ENCODE measurements at places on chromosomes 2 and 18.

GRCh38 chr2:27572439-27572838 is 10.4 kb upstream of the ZNF512 start:
- no peak for DNase-seq

DNA sequence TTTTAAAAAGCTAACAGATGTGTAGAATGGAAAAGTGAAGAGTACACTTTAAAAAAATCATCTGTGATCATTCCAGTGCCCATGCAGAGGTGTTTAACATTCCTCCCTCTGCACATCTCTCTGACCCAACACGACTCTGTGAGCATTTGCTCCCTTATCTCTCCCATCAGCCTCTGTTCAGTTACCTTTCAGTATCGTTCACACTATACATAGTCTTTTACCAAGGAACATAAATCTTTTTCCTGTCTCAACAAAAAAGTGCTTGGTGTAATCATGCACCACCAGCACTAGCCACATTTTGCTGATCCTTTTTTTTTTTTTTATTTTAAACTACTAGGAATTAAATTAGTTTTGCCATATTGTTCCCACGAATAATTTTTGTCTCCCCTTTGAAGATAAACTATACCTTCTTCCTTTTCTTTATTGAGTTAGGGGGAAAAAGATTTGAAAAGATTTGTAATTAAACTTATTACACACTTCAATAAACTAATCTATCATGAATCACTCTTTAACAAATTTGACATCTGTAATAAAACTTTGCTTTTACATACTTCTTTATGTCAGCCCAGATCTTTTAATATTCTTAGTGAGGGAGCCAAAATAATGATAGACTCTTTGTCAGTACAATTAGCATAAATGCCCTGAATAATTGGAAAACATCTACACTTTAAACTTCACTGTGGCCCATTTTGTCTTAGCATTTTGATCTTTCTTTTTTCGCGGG is 489.8 kb upstream of the FANCL start:
- DNase-seq, result no peak

DNA sequence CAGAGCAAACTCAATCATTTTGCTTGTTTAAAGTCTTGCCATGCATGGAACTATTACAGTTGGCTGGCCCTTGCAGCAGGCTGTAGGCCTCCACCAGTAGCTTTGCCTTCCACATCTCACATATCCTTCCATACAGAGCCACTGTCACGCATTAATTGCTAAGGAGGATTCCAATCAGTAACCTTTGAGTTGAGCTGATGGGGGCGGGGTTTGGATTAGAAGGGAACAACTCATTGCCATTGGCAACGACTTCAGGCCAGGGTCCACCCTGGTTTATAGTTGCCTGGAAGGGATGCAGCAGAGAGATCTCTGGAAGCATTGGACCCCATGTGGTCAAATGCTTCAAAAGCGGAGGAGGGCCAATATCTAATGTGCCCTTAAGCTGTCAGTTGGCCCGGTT is 63.3 kb upstream of the TTC39C start:
- no peak for DNase-seq

GRCh38 chr2:153228904-153229303 is 249.7 kb downstream of the RPRM start:
- DNase-seq, result no peak

- DNase-seq, result no peak
Observed at GRCh38 chr2:30721668-30722647, 85.3 kb downstream of the CAPN13 start.

DNA sequence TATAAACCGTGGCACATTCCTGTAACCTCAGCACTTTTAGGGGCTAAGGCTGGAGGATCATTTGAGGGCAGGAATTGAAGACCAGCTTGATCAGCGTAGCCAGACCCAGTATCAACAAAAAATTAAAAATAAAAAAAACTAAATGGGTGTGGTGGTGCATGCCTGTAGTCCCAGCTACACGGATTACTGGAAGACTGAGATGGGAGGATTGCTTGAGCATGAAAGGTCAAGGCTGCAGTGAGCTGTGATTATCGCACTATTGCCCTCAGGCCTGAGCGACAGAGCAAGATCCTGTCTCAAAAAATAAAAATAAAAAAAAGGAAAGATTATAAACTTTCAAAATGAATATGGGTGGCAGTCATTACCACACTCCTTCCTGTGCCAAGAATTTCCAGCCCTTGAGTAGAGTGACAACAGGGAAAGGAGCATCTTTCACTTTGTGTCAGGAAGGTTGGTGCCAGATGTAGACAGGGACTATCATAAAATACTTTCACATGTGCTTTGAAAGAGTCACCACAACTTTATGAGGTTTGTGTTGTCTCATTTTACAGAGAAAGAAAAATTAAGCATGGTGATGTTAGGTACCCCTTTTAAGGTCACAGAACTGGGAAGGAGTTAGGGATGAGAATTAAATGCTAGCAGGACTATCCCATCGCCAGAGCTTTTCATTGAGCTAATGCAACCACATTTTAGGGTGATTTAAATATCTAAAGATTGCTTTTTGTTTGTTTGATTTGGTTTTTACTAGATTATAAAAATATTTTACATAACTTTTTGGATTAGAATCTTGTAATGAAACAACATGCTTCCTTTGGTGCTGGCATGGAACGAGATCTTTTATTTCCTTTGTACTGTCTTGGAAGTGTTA is 1617.4 kb upstream of the ACVR2A start:
- no peak for DNase-seq

DNA sequence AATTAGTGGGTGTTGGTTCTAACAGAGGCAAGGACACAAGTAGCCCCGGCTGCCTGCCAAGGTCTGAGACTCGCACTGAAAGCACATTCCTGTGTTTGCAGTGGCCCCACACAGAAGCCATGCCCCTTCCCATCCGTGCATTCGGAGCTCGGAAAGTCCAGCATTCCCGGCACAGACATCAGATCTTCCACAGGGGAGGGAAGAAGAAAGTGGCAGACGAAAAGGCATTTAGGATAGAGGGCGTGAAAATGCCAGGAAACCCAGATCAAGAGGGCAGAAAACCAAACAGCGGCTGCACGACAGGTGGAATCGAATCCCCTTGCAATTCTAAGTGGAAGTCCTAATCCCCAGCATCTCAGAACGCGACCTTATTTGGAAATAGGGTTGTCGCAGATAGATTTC is 105.5 kb upstream of the ASB18 start:
- DNase-seq, result no peak

- no peak for DNase-seq
Observed at GRCh38 chr2:199982126-199982843, 26.9 kb downstream of the MAIP1 start.

DNA sequence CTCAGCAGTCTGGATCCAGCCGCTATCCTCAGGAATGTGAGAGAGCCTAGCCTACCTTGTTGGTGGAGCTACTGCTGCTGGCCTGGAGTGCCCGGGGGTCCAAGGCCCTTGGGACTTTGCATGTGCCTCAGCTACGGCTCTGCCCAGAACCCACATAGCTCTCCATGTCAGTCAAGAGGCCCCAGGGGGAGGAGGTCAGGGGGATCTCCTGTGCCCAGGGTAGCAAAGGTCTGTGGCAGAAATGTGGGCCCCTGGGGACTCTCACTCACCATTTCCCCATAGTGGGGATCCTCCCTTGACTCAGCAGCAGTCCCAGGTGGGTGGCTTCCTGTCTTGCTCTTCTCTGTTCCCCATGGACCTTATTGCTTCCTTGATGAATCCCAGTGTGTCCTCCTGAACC is 342.7 kb upstream of the CHAC2 start:
- no peak for DNase-seq

DNA sequence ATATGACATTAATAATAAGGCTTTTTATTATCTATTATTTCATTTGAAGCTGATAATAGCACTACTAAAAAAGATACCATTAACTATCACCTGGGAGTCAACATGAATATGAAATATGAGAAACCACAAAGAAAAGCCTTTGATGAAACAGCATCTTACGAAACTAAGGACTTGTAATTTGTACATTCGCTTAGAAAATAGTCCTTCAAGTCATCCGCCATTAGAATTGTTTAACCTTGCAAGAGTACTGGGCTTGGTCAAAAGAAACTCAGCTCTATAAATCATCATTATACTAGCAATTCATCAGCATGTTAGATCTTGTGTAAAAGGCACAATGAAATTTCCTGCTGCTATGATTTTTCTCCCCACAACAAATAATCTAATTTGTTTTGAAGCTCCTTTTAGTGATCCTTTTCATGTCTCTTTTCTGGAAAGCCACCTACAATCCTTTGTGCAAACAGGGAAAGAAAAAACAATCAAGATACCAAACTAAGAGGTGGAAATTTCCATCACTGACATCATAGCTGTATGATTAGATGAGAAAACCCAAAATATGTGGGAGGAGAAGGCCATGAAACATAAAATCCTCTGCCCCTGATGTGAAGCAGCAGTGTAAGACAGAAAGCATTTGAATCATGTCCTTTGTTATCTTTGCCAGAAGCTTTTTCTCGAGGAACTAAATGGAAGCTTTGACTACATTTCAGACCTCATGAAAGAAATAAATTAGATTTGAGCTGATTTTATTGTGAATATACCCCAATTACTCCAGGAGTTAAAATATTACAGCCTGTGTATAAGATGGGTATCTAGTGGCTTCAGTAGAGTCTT is 31.2 kb downstream of the SCN9A start:
- no peak for DNase-seq
